ENCODE measurements at places on chromosomes 3 and 15.
A peak's percentile ranks its signal among the peaks of the same experiment; 100 is the strongest.

DNA sequence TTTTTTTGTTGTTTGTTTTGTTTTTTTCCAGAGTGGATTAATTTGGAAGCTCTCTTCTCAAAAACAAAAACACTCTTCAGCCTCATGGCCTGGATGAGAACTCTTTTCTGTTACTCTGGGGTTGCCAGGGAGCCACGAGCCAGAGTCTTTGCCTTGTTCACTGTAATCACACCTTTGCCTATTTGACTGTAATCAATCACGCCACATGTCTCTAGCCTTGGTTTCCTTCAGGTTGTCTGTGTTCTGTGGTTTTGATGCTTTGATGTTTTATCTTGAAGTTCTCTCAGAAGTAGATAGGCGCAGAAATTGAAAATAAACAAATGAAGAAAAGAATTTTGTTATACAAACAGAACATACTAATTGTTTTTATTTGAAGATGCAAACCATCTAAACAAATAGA lies 62.3 kb upstream of the IGF1R start:
- no peak for DNase-seq

GRCh38 chr3:185797108-185797881 lies 27.5 kb downstream of the IGF2BP2 start:
- DNase-seq, result no peak

- DNase-seq, result no peak
Observed at GRCh38 chr3:113409676-113410075, 31.6 kb downstream of the CFAP44 start.

DNA sequence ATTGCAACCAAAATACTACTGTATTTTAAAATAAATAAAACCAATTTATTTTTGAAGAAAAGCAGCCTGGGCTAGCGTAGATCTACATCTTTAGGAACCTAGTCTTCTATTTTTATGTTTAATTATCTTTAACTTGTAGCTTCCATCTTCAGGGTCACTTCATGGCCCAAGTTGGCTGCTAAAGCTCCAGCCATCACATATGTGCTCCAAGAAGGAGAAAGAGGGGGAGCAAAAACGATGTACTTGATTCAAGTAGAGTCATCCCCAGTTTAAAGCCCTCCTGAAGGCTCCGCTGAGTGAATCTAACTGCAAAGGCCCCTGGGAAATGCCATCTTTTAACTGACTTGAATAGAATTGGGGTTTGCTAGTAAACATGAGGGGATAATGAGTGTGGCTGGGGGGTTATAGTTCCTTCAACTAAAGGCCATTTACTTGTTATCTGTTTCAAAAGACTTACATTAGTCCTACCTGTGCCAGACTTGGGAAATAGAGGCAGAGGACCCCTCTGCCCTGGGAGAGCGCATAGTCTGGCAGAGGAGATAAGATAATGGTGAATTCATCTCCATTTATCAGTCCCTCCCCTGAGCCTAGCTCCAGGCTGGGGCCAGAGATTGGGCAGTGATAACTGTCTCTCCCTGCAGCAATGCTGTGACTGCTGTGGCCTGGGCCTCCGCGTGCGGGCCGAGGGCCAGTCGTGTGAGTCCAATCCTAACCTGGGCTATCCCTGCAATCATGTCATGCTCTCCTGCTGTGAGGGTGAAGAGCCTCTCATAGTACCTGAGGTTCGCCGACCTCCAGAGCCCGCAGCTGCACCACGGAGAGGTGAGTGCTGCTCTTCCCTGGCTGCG lies 64.6 kb downstream of the FBLN2 start:
- DNase-seq, result no peak

GRCh38 chr3:112653881-112654300 lies 12.9 kb upstream of the CCDC80 start:
- DNase-seq, result no peak

GRCh38 chr15:45784656-45785055 lies 149.8 kb downstream of the SQOR start:
- no peak for DNase-seq

DNA sequence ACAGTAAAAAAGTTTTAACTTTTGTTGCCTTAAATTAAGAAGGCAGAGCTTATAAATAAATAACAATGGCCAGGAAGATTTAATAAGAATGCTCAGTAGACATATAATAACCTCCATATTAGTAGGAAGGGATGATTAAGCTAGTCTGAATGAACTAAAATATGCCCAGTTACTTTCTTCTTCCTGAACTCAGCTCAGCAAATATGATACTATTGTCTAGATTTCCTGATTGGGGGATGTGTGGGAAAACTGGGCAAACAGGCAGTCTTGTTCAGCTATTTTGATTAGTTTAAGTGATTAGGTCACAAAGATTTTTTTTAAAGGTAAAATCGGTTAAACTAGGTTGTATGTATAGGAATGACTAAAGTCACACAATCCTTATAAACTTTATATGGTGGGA lies 167.2 kb upstream of the SLC2A2 start:
- DNase-seq, result no peak

DNA sequence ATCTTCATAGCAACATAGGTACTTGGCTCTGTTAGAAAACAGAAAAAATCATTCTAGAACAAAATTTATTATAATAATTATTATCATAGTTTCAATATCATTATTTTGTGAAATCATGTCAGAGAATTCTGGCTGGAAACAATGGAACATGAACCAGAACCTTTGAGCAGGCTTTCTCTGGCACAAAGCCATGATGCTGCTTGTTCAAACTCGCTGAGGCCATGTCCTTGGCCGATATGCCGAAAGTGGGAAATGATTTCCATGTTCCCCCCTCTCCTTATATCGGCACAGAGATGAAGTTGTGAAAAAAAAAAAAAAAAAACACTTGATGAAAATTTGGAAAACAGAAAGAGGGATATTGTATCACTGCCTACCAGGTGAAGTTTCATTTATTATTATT lies 49.0 kb upstream of the MRPL3 start:
- no peak for DNase-seq

DNA sequence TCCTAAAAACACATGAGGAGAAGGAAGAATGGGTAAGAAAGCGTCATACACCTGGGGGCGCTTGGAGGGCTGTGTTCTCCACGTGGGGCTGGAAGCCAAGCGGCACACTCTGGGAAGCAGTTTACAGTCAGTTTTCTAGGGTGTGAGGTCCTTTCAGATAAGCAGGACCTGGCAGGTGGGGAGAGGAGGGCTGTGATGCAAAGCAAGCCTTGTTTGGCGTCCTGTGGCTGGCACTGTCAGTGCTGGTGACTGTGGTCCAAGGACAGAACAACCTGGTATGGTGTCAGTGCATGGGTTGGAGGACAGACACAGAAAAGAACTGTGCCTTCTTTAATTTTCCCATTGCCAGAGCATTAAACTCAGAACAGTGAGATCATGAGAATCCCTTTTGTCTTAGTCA lies 260.7 kb upstream of the NR2E3 start:
- no peak for DNase-seq

DNA sequence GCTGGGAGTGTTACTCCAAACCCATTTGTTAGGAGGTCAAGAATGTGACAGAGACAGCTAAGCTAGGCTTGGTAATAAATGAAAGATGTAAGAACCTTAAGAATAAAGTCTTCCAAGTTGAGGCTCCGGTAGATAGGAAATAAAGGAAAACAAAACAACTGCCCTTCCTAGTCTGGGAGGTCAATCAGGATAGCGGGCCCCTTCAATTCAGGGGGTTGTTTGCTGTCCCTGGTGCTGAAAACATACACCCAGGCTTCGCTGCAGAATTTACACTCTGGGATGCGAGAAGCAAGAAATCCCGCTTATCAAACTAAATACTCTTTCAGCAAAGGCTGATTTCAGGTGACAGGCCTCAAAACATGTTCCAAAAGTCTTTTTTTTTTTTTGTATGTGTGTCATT lies 393.4 kb downstream of the NTRK3 start:
- no peak for DNase-seq

DNA sequence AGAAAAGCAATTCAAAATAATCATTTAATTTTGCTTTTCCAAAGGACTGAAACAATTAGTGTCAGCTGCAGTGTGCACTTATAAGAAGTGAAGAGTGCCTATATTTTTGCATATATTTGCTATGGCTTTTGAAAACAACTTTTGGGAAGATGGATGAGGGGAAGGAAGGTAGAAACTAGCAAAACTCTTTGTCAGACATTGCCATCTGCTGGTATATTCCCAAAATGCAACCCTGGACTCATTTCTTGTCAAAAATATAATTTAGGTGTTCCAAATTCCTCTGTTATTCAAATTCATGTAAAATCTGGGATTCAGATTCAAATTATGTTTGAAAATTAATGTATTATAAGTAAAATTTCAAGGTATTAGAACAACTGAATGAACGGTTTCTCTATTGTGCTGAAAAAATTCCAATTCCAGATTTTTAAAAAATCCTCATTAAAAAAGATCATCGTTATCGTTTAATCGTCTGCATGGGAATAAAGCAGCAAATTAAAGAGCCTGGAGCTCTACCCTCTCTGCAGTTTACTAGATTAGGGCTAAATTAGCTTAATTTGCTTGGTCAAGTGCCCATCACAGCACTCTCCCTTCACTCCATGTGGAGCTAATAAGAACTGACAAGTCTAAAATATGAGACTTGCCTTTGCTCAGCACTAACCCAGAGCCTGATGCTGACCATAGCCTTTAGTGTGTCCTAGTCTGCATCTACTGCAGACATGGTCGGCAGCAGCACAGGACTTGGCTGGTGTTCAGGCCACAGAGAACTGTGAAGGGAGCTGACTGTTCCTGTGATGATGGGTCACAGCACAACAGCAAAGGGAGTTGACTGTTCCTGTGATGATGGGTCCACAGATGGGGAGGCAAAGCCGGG lies 67.9 kb upstream of the MITF start:
- peak; percentile 15 for DNase-seq

- no peak for DNase-seq
Observed at GRCh38 chr3:189157232-189158007, 14.4 kb upstream of the TPRG1 start.

- no peak for DNase-seq
Observed at GRCh38 chr3:127682561-127682960, 9.8 kb downstream of the ABTB1 start.

DNA sequence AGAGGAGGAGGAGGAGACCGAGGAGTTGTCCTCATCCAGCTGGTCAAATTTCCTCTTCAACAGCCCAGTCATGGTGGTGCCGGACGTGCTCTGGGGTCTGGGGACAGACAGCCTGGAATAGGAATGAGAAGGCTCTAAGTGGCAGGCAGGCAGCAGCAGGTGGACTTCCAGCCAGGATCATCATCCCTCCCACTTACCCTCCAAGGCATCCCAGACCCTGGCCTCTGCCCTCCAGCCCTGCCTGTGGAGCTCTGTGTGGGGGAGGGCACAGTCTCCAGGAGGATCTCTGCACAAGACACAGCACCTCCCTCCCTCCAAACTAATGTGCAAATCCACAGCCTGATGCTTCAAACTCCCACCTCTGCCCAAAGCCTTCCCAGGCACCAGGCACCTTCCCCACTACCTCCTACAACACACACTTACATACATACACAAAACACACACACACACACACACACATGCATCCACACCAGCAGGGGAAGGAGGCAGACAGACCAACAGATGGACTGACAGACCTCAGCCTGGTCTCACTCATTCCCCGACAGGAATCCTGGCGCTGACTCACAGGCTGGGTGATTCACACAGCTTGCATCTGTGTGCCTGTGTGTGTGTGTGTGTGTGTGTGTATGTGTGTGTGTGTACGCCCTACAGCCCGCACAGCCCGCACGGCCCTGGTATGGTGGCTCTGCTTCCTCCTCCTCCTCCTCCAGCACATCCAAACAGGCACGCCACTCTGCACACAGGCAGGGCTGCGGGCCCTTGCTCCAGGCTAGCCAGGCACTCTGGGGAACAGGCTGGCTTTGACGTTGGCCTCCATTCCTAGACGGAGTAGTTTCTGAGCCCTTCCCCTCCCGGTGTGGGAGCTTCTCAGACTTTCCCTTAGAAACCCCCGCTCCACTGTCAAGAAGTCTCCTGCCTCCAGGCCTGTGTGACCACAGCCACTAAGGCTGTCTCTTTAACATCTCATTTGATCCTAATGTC lies 6.5 kb downstream of the CSRNP1 start:
- DNase-seq, result peak; percentile 77

GRCh38 chr3:118984699-118985098 lies 49.9 kb downstream of the IGSF11 start:
- no peak for DNase-seq

DNA sequence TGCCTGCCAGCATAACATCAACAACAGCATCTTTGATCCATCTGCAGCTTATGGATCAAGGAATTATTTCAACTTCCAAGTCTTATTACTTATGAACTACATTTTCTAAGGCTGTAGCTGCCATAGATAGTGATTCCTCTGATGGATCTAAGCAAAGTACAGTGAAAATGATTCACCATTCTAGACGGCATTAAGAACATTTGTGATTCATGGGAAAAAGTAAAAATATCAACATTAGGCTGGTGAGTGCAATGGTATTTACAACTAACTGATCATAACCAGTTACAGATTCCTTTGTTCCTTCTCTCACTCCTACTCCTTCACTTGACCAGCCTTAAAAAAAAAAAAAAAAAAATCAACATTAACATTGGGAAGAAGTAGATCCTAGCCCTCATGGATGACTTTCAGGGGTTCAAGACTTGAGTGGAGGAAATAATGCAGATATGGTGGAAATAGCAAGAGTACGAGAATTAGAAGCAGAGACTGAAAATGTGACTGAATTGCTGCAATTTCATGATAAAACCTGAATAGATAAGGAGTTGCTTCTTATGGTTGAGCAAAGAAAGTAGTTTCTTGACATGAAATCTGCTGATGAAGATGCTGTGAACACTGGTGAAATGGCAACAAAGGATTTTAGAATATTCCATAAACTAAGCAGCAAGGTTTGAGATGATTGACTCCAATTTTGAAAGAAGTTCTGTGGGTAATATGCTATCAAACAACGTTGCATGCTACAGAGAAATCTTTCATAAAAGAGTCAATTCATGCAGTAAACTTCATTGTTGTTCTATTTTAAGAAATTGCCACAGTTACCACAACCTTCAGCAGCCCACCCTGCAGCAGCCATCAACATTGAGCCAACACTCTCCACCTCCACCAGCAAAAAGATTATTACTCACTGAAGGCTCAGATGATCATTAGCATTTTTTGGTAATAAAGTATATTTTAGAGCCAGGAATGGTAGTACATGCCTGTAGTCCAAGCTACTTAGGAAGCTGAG lies 22.8 kb downstream of the SLC12A6 start:
- DNase-seq, result no peak

DNA sequence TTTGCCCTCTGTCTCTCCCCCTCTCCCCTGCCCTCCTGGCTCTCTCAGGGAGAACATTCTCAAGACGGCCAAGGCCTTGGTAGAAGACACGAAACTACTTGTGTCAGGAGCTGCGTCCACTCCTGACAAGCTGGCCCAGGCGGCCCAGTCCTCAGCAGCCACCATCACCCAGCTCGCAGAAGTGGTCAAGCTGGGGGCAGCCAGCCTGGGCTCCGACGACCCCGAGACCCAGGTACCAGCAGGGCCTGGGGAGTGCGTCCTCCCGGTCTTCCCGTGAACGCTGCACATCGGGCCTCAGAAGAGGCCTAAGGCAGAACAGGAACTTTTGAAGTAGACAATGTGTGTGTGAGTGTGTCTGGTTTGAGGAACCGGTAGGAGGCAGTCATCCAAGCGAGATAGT lies 245.4 kb upstream of the TPM1 start:
- no peak for DNase-seq

DNA sequence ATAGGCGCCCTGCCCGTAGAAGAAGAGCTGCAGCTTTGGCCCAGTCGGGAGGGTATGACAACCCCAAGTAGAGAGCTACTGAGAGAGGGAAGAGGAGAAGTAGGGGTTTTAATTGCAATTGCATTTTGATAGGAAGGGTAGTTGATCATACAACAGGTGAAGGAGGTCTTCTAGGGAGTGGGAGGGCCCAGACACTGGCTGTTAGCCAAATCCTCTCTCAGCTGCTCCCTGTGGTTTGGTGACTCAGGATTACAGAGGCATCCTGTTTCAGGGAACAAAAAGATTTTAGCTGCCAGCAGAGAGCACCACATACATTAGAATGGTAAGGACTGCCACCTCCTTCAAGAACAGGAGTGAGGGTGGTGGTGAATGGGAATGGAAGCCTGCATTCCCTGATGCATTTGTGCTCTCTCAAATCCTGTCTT lies 408.9 kb upstream of the THBS1 start:
- peak; percentile 82 for DNase-seq

All from HCT116 (cell line).